ENCODE measurements at places on chromosomes 1 and 21.

DNA sequence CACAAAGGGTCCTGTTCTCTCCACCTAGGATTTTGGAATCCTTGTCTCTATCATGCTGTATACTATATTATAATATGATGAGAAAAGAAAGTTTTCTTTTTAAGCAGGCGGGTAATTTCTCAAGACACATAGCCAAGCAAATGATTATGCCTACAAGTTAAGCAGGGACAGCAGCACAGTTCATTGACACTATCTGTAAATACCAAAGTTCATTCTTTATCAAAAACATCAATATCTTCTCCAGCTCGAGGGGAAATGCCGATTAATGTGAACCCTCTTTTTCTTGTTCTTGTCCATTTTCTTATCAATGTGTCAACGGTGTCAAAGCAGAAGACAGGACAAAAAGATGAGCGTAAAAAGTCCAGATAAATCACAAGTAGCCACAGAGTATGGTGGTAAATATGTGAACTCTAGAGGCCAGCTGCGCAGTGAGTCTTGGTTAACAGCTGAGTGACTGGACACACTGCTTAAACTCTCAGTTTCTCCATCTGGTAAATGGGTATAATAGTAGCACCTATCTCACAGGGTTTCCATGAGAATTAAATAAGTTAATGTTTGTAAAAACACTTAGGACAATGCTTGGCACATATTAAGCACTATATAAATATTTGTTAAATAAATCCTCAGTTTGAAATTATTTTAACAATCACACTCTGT lies 30.9 kb downstream of the LPAR3 start:
- no peak for DNase-seq

GRCh38 chr1:182315167-182315556 lies 76.4 kb downstream of the GLUL start:
- no peak for DNase-seq

DNA sequence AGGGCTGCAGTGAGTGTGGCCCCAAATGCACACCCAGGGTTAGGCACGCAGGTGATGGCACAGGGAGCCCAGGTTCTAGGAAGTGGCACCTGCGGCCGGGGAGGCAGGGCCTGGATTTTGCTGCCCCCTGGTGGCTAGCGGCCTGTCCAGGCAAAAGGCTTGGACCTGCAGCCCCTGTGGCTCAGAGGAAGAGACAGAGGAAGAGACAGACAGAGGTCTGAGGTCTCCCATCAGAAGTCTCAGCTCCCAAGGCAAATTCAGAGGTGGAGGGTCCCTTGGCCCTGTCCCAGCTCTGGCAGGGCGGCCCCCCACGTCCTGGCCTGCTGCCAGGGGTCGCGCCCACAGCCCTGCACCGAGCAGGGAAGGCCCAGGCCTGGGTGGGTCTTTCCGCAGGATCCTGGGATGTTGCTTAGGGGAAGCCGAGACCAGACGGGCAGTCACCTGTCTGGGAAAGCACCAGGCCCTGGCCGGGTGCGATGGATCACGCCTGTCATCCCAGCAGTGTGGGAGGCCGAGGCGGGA lies 8.0 kb upstream of the TNFRSF14 start:
- peak; percentile 51 for DNase-seq

GRCh38 chr1:71509051-71509595 lies 428.3 kb upstream of the ZRANB2 start:
- no peak for DNase-seq

DNA sequence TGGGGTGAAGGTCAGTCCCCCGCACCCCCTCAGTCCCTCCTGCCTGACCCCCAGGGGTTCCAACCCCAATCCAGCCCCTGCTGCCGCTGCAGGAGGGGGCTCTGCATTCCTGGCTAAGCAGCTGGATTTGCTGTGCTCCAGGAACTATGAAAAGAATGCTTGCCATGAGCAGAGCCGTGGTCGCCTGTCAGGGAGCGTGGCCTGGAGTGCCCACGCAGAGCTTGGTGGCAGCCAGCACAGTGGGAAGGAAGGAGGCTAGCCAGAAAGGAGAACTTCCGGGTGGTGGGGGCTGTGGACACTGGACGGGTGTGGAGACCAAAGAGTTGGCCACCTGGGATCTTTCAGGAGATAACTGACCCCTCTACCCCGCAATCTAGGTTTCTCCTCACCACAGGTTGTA lies 5.6 kb downstream of the COL8A2 start:
- no peak for DNase-seq

GRCh38 chr21:14520535-14520934 lies 25.6 kb downstream of the SAMSN1 start:
- no peak for DNase-seq

DNA sequence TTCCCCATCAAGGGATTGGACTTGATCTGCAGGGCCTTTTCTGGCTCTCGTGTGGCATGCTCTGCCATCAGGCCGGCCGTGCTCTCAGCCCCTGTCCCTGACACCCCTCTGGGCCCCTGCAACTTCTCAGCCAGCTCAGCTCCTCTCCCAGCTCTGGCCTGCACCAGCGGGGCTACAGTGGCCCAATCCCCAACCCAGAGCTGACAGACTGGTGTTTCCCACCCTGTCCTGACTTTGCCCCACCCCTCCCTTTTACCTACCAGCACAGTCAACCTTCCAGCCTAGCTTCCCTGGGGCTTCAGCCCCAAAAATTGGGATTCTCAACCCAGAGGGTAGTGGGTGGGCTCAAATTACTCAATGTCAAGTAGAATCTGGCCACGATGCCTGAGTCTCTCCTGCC lies 149.3 kb downstream of the SYF2 start:
- no peak for DNase-seq

GRCh38 chr1:30032302-30032701 lies 691.1 kb downstream of the MATN1 start:
- no peak for DNase-seq

- no peak for DNase-seq
Measured at GRCh38 chr1:156263288-156263655, 15.4 kb upstream of the PAQR6 start.

DNA sequence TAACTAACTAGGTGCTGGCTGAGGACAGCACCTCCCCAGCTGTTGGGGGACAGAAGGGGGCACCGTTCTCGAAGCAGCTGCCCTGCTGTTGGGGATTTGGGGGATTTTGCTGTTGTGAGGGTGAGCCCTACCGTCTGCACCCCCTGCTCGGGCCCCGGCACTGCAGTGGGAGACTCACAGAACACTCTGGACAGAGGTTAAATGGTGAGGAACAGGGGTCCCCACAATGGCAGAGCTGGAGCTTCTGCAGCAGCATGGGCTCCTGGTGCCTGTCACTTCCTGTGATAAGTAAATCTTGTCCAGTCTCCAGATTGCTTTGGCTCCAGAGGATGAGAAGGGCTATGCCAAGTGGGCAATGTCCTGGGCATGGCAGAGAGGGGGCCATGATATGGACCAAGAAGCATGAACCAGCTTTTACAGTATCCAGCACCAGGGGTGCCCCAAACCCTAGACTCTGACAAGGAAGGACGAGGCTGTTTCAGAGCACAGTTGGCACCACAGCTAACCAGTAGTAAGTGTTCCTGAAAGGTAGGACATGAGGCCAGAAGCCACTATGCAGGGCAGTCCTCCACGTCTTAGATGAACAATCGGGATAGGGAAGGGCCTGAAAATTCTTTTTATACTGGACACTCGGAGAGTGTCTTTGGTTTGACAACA lies 365.1 kb upstream of the VAMP3 start:
- no peak for DNase-seq

GRCh38 chr1:53279296-53280200 lies 41.2 kb upstream of the MAGOH start:
- no peak for DNase-seq

GRCh38 chr1:91697416-91697815 lies 188.5 kb downstream of the TGFBR3 start:
- DNase-seq: peak; percentile 53

- no peak for DNase-seq
Measured at GRCh38 chr1:180165509-180166435, 11.1 kb downstream of the QSOX1 start.

- no peak for DNase-seq
Measured at GRCh38 chr1:209815490-209815889, 9.5 kb upstream of the IRF6 start.

DNA sequence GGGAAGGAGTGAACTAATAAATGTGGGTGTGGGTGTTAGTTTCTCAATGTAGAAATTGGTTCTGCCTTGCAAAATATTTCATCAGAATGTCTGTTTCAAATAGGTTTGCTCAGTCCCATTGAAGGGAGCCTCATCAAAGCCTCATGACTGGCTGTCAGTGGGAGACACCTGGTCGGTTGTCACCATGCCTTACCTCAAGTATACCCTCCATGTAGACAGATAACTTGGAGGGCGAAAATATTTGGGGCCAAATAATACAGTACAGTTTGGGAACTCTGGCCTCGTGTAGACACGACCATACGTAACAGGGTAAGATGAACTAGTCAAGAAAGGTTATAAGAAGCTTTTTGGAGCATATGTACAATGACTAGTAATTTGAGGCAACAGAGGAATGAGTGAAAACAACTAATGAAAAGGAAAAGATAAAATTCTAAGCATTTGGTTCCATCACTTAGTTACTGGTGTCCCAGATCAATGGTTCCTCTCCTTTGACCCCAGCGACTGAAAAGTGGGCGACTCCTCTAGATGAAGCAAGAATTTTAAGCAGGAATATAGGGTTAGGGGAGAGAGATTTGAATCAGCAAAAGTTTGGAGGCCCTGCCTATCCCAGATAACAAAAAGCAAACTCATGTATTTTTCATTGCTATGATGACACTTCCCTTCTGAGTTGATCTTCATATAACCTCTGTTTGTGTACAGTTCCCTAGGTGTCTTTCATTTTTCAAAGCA lies 163.9 kb downstream of the LRRC40 start:
- DNase-seq: no peak

DNA sequence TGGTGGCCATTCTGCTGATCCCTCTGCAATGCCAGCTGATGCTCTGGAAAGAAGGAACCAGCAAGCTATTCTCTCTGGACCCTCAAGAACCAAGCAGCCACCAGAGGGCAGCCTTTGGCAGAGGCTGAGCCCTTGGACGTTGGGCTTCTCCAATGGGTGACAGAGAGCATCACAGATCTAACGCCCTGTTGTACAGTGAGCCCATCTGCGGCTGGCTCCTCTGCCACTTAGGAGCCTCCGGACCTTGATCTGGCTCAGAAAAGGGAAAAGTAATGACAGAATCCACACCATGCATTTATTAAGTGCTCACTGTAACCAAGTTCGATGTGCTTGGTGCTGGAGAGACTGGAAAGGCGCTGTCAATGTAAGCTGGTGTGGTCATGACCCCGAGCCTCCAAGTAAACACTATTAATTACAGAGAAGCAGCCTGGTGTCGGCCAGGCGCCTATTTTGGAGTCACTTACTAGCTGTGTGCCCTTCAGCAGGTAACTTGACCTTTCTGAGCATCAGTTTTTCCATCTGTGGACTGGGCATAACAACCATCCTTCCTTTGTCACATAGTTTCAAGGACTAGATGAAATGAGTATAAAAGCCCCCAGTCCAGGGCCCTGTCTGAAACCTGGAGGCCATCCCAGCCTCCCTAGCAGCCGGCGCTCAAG lies 34.9 kb downstream of the ECE1 start:
- peak; percentile 70 for DNase-seq

DNA sequence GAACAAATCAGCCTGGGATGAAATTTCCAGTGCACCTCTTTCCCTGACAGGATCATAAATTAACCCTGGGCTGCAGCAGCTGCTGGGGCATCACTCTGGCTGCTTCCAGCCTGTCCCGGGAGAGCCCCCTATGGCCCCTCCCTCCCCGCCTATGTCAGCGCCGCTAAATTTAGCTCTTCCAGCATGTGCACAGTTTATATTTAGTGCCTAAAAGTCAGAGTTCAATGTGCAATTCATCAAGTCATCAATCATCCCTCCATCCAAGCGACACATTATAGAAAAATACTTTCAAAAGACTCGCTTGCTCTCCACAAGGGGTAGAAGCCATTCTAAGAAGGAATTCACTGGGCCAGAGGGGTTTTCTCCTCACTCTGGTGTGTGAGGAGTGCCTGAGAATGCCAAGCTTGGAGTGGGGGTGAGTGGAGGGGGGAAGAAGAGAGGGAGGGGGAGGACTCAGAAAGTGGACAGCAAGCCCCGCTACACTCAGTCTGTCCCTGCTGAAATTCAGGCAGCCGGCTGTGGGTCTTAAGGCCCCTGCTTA lies 37.4 kb downstream of the XCL1 start:
- DNase-seq: no peak

GRCh38 chr1:81330521-81330920 lies 470.2 kb upstream of the ADGRL2 start:
- no peak for DNase-seq

DNA sequence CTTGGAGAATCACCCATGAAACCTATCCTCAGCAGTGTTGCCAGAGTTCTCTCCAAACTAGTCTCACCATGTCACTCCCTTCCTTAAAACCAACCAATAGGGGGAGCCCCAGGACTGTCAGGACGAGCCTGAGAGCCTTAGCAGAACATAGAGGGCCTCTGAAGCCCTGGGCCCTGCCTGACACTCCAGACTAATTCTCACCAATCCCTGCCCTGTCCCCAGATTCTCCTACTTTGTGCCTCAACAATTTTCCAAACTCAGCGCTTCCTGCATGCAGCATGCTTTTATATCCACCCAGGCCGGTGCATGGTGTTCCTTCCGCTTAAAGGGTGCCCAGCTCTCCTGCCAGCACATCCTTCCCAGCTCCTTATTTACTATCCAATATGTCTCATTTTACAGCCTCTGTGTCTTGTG lies 42.7 kb downstream of the HSD3B1 start:
- DNase-seq: no peak

- no peak for DNase-seq
Measured at GRCh38 chr1:240474133-240474614, 137.8 kb downstream of the GREM2 start.

- DNase-seq: no peak
Measured at GRCh38 chr1:6278263-6278662, 17.4 kb upstream of the GPR153 start.

GRCh38 chr1:85339656-85340399 lies 63.4 kb upstream of the BCL10 start:
- DNase-seq: no peak

GRCh38 chr1:60133848-60134247 lies 60.3 kb upstream of the C1orf87 start:
- DNase-seq: no peak

DNA sequence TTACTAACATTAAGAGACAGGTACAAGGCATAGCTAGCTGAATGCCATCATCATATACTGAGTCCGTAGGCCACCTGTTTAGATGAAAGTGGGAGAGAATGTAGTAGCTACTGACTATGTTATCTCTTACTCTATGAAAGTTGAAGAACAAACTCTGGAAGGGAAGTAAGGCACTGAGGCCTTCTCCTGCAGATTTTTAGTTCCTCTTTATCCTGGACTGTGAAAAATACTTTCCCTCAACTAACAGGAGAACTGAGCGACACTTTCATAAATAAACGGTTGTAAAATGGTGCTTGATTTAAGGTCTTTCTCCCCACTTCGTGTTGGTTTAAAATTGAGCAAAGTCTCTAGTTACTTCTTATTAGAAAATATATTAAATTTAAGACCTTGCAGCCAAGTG lies 101.9 kb downstream of the FNBP1L start:
- no peak for DNase-seq

GRCh38 chr21:41561701-41562100 lies 53.7 kb upstream of the TMPRSS2 start:
- no peak for DNase-seq
